Activated CD8-positive, alpha-beta memory T cell treated with anti-CD3 and anti-CD28 coated beads, Interleukin-2, amount 50 U/mL, for 48 hours (primary cell): ENCODE measurements at places on chromosomes 6 and 20.

DNA sequence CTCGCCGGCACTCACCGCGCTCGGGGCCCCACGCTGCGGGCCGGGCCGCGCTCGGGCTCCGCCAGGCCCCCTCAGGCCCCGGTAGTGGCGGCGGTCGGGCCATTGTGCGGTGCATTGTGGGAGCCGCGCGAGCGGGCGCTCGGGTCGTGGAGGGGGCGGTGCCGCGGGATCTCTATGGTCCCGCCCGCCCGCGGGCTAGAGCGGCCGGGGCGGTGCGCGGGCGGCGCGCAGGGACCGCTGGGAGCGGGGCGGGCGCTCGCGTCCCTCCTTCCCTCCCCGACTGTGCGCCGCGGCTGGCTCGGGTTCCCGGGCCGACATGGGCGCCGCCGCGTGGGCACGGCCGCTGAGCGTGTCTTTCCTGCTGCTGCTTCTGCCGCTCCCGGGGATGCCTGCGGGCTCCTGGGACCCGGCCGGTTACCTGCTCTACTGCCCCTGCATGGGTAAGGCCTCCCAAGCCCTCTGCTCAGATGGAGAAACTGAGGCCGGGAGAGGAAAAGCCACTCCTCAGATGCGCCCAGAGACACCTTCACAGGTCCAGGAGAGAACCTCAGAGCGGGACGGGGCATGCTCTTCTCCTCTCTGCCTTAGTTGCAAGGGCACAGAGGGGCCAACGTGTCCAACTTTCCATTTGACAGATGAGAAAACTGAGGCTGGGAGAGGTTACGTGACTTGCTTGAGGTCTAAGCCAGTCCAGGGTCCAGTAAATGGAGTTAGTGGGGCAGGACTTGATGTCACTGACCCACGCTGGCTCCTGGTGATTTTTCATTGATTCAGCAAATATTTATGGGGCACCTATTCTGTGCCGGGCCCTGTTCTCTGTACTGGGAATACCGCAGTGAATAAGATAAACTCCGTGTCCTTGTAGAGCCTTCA lies at the start of the genes PLAGL2 and POFUT1:
PLAGL2 (minus strand) TSS at position 118 of the 873 bp plus-strand sequence. CDS start 5,565 bp downstream, outside the sequence.
POFUT1 (plus strand) TSS at position 255 of the 873 bp plus-strand sequence; CDS start at position 317, 62 bp downstream.
- peak; percentile 94 for DNase-seq

DNA sequence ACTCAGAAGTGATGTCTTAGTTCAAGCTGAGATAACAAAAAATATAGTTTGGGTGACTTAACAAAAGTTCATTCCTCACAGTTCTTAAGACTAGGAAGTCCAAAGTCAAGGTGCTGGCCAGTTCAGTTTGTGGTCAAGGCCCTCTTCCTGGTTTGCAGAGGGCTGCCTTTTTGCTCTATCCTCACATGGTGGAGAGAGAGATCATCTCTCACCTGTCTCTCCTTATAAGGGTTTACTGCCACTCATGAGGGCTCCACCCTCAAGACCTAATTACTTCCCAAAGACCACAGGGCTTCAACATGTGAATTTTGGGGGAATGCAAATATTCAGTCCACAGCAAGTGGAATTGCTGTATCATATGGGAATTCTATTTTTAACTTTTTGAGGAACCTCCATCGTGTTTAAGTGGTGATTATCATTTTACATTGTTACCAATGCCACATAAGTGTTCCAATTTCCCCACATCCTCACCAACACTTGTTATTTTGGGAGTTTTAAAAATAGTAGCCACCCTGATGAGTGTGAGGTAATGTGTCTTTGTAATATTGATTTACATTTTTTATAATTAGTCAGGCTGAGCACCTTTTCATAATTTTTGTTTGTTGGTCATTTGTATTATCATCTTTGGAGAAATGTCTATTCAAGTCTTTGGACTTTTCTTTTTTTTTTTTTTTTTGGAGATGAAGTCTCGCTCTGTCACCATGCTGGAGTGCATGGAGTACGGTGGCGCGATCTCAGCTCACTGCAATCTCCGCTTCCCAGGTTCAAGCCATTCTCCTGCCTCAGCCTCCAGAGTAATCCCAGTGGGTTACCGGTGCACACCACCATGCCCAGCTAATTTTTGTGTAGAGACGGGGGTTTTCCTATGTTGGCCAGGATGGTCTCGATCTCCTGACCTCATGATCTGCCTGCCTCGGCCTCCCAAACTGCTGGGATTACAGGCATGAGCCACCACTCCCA lies 112.2 kb downstream of the SESN1 start:
- DNase-seq, result no peak

- DNase-seq, result no peak
These were observed 31.1 kb downstream of the ADGRF4 start for GRCh38 chr6:47729457-47729856.

DNA sequence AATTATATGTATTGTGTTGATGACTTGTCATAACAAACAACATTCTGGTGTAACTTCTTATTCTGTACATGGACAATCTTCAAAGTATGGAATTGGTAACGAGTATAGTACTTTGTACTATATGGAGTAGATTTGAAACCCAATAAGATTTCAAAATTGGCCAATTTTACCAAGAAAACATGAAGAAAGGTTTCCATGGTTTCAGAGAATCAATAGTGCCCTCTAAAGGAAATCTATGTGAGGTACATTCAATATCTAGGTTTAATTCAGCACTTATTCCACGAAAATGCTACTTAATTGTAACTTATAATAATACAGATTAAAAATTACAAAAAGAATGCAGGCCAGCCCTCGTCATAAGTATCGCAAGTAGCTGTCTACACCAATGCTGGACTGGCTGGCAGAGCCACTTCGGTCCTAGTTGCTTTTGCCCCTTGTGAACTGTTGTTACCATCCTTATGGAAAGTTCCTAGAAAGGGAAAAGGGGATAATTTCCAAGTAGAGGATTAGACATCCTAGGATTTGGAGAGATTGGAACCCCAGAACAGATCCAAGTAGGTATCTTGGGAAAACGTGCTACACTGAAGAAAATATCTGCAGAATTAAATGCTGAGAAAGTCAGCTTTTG lies 70.9 kb downstream of the LCA5 start:
- DNase-seq, result no peak

- DNase-seq, result no peak
These were observed 124.9 kb downstream of the CCDC170 start for GRCh38 chr6:151618717-151619116.

DNA sequence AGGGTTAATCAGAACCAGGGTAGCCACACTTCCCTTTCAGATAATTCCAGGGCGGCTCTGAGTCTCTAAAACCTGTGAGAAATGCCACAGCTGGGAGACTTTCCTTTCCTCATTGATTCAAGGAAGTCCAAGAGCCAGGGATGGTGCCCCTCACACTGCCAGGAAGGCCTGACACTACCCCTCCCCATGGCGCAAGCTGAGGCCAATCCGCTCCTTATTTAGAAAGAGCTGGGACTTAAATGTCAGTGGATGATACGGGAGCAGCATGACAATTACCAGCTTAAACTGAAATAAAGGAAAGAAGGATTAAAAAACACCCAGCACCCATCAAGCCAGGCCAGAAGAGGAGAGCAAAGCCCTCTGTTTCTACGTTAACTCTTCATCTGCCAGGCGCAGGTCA lies 244.4 kb downstream of the LRFN2 start:
- DNase-seq, result no peak
